NT2/D1 (cell line): ENCODE measurements at places on chromosomes 11 and 22.

GRCh38 chr22:22318723-22319465 is 74.3 kb downstream of the VPREB1 start:
- no peak for DNase-seq

GRCh38 chr11:94147433-94147845 is 18.8 kb downstream of the PANX1 start:
- DNase-seq = no peak

DNA sequence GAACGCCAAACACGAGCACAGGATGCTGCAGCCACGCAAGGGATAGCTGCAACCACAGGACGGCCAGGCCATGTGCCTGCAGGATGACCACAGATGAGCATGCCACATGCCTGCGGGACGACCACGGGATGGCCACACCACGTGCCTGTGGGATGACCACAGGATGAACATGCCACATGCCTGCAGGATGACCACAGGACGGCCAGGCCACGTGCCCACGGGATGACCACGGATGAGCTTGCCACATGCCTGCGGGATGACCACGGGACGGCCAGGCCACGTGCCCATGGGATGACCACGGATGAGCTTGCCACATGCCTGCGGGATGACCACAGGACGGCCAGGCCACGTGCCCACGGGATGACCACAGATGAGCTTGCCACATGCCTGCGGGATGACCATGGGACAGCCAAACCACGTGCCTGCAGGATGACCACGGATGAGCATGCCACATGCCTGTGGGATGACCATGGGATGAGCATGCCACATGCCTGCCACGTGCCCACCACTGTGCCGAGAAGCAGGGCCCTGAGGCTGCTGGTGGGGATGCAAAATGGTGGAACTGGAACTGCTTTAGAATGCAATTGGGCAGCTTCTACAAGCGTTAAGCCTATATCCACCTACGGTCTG is 12.8 kb upstream of the MOB2 start:
- no peak for DNase-seq

GRCh38 chr22:29596408-29596807 is 7.0 kb upstream of the NF2 start:
- no peak for DNase-seq

DNA sequence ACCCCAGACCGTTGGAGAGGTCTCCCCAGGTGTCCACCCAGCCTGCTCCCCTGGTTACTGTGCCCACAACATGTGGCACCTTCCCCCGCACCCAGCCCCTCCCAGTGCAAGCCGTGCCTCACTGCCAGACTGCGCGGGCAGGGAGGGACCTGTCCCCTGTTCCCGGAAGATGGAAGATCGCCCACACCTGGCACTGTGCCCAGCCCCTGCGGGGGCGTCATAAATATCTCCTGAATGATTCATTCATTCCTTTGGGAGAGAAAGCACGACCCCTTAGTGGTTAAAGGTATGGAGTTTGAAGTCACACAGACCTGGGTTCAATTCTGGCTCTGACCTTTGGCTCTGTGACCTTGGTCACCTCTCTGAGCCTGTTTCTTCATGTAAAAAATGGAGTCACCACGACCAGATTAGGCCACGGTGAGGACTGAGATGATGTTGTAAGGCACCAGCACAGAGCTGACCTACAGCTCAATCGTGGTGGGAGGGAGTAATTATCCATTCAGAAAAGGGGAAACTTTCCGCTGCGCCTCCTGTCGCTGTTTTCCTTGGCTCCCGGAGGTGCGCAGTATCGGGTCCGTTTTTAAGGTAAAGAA is 497 bp upstream of the SYT12 start:
- DNase-seq = no peak

GRCh38 chr11:48006301-48006992 is 26.1 kb downstream of the PTPRJ start:
- DNase-seq = no peak

- peak; percentile 32 for DNase-seq
Measured at GRCh38 chr11:111604392-111605009, 2.3 kb downstream of the SIK2 start.

DNA sequence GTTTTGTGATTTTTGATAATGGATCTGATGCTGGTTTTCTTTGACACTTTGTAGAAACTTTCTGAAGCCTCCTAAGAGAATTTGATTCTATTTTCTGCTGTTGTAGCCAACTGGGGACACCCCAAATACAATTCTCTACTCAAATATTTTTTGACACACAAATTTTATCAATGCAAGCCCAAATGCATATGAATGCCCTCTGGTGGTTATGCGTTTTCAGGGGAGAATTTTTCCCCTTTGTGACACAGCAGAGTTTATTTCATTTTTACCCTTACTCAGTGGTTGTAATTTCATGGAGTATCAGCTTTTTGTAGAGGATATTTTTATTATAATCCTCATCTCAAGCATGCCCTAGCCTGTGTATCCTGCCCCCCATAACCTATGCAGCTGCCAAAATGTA is 44.7 kb upstream of the MTMR2 start:
- DNase-seq = no peak

DNA sequence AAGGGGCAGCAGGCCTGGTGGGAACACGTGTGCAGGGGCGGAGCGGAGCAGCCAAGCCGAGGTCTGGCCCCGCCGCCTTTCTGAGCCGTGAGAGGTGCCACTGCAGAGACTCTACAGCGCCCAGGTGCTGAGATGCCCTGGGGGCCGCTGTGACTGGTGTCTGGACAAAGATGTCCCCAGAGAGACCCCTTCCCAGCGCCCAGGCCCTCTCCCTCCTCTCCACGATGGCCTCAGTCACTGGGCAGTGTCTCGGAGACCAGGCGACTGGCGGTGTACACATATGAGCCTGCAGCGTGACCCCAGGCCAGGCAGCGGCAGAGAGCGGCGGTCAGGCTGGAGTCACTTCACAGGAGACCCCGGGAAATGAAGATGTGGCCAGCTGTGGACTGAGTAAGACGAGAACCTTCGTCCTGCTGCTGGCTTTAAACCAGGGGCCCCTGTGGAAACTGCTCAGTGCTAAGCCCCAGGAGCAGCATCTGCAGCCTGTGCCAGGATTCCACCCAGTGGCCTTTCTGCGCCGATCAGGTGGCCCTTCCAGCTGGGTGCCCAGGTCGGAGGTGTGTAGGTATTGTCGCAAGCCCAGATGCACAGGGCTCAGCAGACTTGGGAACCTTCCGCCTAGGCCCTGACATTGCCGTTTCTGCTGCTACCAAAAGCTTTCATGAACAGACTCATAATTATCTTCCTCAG is 34.7 kb downstream of the MOB2 start:
- no peak for DNase-seq

GRCh38 chr11:62202910-62203309 is 5.6 kb upstream of the SCGB2A1 start:
- DNase-seq = no peak

DNA sequence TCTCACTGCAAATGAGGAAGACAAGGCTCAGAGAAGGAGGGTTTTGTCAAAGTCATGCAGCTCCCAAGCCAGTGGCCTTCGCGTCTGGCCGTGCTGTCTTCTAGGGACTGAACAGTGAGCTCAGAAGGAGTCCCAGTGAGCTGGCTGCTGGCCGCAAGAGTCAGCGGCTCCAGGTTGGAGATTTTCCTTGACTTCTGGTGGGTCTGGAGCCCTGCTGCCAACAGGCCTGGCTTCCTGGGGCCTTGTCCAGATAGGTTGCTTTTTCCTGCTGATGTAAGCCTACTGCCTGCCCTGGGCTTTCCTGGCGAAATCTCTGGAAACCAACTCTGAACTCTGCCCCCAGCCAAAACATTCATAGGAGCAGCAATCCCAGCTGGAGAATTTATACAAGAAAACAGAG is 272.7 kb upstream of the CADM1 start:
- DNase-seq = no peak

DNA sequence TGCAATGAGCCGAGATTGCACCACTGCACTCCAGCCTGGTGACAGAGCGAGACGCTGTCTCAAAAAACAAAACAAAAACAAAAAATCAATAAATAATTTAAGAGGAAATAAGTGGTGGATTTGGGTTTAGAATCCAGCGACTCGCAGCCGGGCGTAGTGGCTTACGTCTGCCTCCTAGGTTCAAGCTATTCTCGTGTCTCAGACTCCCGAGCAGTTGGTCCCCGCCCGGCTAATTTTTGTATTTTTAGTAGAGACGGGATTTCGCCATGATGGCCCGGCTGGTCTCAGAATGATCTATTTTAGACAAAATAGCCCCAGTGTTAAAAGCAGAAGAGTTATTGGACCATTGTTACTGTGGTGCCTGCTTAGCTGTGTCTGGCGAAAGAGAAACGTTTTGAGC is 29.8 kb downstream of the SNU13 start:
- DNase-seq = no peak

GRCh38 chr11:12831471-12832202 is 157.4 kb downstream of the TEAD1 start:
- DNase-seq = no peak

GRCh38 chr11:1553808-1554594 is 18.1 kb downstream of the DUSP8 start:
- DNase-seq = no peak

- peak; percentile 35 for DNase-seq
Measured at GRCh38 chr11:116148056-116148455, 624.7 kb downstream of the BUD13 start.

DNA sequence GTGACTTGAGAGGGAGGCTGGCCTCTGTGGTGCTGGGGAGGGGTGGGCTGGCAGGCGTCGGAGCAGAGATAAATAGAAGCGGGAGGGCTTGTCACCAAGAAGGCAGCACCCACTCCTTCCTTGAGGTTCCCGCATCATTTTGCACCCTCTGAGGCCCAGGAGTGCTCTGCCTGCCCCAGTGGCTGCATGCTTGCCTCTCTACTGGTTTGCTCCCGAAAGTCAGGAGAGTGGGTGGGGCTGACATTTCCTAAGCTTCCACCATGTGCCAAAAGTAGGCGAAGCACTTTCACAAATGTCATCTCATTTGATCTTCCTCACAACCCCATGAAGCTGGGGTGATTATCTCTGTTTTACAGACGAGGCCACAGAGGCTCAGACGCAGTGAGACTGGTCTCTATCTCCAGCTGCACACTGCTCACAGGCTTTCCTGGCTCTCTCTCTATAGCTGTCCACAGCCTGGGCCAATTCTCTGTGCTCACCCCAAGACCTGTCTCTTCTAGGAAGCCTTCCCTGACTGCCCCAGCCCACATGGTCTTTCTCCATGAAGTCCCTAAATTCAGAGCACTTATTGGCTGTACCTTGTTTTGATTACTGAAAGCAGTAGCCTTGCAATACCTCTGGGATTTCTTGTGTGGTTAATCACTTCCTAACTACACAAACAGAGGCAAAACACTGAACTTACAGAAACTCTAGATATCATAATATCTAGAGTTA is 2.6 kb upstream of the UCP3 start:
- DNase-seq = no peak

DNA sequence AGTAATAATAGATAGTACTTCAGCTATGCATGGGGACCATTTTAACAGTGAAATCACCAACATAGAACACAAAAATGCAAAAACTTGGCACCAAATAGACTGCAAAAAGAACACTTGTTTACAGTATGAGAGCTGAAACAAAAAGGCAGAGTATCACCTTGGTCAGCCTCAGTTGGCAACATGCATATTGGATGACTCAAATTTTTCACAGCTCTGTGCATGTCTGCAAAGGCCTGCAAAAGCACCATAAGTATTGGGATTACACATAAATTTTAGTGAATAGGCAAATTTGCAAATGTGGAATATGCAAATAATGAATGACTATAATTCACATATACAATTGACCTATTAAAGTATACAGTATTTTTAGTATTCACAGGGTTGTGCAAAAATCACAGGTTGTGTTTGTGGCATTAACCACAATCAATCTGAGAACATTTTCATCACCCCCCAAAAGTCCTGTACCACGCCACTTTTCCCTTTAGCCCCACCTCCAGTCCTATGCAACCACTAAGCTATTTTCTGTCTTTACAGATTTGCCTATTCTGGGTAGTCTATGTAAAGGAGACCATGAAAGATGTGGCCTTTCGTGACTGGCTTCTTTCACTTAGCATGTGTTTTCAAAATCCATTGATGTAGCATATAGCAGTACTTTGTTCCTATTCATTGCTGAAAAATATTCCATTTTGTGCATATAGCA is 47.2 kb downstream of the CCDC15 start:
- no peak for DNase-seq

DNA sequence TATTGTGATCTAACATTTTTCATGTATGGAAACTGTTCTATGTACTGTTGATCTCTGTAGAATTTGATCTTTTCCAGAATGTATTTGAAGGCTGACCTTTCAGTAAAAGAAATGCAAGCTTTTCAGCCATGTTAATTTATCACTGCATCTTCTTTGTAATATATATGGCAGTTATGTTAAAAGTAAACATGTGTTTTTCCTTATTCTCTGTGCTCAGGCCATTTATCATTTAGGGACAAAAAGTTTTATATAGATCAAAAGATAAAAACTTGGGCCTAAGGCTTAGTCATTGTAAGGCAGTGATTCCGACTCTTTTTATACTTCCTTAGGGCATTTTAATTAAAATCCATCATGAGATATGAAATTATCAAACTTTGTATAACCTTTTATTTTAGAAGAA is 48.7 kb downstream of the KDM2A start:
- DNase-seq = no peak

- no peak for DNase-seq
Measured at GRCh38 chr11:116257092-116257491, 515.7 kb downstream of the BUD13 start.

GRCh38 chr11:10283991-10284390 is 10.0 kb downstream of the SBF2 start:
- no peak for DNase-seq

DNA sequence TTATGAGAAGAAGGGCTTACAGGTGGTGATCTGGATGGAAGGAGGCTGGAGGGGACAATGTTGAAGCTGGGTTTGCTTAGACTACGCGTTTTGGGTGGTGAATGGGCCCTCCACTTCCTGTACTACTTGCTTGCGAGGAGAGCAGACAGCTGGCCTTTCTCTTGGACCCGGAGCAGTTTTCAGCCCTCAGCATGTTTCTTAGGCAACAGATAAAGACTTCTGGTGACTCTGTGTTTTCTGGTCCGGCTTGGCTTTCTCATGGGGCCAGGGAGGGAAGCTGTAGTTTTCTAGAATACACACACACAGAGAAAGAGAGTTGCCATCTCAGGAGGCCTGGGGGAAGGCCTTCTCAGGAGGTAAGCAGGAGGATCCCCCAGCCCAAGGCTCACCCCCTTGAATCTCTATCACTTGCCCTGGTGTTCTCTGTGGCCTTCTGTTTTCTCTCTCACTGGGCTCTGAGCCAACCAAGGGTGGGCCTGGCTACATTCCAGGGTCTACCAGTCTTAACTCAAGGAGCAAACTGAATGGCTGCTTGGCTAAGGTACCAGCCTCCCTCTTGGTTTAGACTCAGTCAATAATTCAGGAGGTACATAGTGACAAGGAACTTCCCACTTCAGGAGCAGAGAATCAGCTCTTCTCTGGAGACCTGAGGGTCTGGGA is 2.4 kb downstream of the CCS start:
- no peak for DNase-seq

- DNase-seq = peak; percentile 85
Measured at GRCh38 chr11:96242971-96243647, 99.9 kb downstream of the MAML2 start.
